ENCODE measurements at places on chromosomes 5 and 9.
A peak's percentile ranks its signal among the peaks of the same experiment; 100 is the strongest.

DNA sequence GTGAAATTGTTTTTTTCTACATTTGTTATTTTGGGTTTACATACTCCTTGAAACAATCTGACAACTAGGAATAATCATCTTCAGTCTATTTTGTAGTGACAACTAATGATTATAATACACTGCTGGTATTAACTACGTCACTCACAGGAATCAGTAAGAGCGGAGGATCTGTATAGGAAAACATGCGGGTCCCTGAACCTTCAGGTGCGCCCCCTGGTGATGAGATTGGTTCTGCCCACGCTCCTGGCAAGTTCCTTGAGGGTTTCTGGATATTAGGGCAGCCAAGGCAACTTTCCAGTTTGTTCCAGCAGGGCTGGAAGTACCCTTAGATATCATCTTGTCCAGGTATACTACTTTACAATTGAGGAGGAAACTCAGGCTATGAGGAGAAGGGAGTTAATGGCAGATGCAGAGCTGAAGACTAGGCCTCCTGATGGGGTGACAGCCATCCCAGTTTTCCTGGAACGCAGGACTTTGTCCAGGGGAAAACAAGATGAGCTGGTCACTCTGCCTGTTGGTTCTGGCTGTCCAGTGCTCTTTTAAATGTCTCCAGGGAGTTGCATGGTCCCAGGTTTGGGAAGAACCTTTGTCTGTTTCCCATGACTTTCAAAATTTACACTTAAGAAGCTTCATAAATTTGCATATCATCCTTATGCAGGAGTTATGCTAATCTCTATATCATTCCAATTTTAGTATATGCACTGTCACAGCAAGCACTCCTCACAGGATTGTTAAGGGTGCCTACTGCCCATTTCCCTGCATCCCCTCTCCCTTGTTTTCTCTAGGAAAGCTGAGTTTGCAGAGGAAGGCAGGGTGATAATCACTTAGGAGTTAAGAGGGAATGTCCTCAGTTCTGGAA is 14.9 kb upstream of the WNT8A start:
- DNase-seq: peak; percentile 32

GRCh38 chr9:112360047-112360804 is 19.7 kb upstream of the HSDL2 start:
- DNase-seq: no peak

GRCh38 chr9:80797831-80798688 is 891.3 kb downstream of the TLE1 start:
- DNase-seq: no peak

GRCh38 chr9:132244582-132245455 is 83.0 kb downstream of the NTNG2 start:
- DNase-seq: no peak

GRCh38 chr5:169251333-169252084 is 49.4 kb downstream of the SLIT3 start:
- DNase-seq: no peak

- no peak for DNase-seq
Measured at GRCh38 chr5:140608722-140609121, 24.3 kb downstream of the CD14 start.

GRCh38 chr5:100464418-100464817 is 70.8 kb upstream of the FAM174A start:
- DNase-seq: no peak

DNA sequence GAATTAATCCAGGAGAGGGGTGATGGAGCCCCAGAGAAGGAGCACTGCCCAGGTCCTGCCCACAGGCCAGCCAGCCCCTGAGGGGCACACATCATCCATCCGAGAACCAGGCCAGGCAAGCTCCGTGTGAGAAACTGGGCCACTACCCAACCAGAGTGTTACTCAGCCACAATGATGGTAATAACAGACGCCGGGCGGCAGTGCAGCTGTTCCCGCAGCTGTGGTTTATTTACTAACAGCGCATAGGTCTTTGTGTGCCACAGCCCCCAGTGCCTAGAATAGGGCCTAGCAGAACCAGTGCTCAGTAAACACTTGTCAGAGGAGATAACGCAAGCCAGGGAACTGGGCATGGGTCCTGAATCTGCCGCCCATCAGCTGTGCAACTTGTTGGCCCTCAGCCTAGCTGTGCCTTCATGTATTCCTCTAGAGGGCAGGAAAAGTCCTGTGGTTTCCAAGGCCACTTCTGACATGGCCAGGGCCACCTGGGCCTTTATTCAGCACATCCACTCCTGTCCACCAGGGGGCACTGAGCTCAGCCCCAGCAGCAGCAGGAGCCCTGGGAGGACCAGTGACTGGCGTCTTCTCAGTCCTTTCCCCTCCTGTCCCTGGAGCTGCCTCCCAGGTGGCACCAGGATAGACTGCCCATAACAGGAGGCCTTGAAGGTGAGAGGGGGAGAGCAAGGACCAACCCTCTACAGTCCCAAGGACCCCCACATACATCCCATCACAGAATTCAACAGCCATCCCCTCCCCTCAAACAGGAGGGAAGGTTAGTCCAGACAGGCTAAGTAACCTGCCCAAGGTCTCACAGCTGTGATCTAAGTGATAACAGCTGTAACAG is 2.1 kb downstream of the MXD3 start:
- no peak for DNase-seq

DNA sequence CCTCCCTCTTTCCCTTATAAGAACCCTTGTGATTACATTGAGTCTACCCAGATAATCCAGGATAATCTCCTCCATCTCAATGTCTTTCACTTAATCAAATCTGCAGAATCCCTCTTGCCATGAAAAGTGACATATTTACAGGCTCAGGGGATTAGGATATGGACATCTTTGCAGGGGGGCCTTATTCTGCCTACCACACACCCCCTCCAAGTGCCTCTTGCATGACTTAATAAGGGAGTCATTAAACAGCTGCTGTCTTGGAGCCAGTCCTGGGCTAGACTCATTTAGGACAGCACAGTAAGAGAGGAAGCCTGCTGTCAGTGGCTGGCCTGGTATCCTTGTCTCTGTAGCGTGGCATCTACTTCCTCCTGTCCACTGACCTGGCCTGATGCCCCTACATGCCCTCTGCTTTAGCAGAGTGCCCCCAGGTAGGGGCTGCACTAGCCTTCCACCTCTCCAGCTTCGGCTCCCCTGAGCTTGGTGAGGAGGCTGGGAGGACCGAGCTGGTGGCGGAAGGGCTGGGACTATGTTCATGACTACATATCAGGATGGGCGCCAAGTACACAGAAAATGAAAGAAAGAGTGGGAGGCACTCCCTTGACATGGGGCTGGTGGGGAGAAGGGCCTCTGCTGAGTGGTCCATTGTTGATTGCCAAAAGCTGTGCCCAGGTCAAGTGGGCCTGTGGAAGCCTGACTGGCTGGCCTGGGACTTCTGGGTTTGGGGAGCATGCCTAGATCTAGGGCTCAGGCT is 17.2 kb downstream of the ENHO start:
- DNase-seq: no peak

DNA sequence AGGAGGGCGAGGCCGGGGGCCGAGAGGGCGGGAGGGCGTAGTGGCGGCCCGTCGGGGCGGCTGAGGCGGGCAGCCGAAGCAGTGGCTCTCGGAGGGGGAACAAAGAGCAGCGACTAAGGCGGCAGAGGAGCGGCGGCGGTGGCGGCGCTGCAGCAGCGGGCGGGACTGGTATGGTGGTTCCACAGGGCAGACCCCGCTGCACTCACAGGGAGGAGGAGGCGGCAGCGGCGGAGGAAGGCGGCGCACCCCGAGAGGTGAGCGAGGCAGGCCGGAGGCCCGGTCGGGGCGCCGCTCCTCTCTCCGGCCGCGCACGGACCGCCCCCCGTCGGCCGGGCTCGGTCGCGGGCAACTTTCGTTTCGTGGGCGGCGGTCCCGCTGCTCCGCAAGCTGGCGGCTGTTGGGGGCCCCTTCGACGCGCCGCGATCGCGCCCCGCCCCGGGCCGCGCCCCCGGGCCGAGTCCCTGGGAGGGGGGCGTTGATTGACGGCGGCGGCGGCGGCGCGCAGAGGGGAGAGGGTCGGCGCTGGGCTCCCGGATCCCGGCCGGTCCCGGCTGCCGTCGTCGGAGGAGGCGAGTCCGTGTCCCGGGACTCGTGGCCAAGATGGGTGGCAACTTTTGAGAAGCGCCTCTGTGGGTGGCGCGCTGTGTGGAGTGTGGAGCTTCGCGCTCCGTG is 467 bp downstream of the CNOT6 start:
- no peak for DNase-seq

DNA sequence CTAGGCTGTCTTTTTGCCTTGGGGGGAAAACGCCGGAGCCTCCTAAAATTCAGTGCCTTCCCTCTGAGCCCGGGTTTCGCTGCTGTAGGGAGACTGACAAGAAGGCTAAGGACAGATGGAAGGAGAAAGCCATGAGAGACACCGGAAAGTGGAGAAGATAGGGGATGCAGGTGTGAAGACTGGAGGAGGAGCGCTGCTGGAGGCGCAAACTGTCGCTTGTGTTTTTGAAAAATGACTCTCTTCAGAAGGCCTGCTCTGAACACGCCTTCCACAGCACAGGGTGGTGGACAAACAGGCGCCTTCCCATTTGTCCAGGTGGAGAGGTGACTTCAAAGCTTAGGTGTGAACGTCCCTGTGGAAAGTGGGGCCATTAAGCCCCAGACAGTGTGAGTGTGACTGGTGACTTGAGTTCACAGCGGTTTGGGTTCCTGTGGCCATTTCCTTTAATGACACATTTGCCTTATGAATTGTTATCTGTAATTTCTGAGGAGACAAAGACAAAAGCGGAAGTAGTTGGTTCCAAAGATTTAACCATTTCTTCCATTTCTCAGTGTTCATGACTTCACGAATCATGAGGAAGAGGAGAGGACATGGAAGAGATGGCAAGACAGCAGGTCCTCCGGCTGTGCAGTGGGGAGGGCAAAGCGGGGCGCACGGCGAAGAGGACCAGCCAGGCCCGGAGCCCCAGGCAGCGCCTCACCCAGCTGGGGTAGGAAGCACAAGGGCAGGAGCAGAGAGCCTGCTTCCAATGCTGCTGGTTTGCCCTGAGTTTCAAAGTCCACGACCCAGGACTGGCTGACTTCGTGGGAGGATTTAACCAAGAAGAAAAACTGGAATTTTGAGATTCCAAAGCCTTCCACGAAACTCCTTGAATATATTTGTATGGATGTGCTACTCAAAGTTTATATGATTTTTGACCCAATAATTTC is 27.8 kb upstream of the SEMA4D start:
- DNase-seq: no peak

DNA sequence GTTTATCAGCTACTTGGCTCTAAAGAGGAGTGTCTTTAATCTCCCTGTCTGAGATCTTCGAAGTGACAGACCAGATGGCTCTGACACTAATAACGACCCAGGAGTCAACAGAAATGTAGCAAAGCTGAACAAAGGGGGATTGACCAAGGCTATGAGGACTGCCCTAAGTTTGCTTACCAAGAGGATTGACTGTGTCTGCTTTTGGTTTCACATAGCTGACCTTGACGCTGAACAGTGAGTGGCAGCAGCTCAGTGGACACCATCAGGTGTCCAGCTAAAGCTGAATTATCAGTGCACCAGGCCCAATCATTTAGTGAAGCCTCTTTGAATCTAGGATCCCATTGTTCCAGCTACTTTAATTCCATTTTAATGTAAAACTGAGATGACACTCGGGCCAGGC is 262.6 kb downstream of the COX7C start:
- DNase-seq: no peak

DNA sequence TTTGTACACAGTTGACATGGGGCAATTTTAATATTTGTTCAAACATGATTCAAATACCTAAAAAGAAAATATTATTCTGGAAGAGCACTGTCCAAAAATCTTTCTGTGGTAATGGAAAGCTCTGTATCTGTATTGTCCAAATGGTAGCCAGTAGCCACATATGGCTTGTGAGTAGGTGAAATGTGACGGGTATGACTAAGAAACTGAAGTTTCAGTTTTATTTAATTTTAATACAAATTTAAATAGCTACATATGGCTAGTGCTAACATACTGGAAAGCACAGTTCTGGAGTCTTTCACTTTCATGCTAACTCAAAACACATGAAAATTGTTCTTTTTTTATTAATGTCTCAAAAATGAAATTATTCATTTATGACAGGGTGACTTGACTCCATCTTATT is 132.6 kb downstream of the PLK2 start:
- DNase-seq: no peak

DNA sequence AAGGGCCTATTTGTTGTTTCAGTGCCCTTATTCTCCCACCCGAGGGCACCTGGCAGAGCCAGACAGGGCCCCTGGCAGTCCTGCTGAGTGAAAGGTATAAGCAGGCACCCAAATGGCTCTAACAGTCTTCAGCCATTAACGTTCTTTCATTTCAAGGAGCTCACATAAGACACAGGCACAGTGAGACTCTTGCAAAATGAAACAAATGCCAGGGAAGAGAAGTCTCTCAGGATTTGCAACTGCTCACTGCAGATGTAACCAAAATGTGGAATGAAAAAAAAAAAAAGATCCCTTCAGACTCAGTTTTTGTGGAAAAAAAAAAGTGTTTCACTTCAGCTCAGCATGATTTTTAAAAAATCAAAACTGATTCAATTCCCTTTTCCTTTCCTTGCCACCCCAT is 155.4 kb upstream of the LHFPL2 start:
- DNase-seq: no peak

GRCh38 chr5:57529864-57530263 is 47.3 kb upstream of the ACTBL2 start:
- DNase-seq: no peak

DNA sequence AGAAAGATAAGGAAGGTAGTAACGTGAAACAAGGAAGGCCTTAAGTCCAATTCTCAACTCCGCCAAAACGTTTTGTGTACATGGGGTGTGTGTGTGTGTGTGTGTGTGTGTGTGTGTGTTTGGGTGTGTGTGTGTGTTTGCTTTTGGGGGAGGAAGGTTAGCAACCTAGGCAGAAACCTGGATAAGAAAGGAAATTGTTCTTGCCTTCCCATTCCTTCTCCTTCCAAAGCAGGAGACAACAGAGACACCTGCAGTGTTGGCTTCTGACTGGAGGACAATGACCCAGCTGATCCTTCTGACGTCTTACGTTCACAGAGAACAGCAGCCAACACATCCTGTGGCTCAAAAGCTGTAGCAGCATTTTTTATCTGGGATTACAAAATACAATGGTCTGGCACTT is 4.1 kb upstream of the CCNG1 start:
- no peak for DNase-seq

DNA sequence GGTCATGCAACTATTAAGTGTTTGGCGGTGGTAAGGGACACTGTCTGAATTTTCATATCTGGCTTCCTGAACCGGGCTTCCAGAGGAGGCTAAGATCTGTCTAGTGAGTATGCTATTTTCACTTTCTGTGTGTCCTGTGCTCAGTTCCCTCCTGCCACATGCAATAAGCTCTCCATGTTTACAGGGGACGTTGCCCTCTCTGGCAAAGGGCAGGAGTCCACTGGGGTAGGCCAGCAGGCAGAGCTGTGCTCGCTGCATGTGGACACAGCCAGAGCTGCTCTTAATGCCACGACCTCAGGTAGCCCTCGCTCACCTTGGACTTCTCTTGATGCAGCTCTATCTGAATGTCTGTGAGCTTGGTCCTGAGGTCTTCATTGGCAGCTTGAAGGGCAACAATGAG is 111.2 kb downstream of the JAKMIP2 start:
- no peak for DNase-seq

GRCh38 chr9:109507421-109507838 is 9.3 kb upstream of the PTPN3 start:
- no peak for DNase-seq

DNA sequence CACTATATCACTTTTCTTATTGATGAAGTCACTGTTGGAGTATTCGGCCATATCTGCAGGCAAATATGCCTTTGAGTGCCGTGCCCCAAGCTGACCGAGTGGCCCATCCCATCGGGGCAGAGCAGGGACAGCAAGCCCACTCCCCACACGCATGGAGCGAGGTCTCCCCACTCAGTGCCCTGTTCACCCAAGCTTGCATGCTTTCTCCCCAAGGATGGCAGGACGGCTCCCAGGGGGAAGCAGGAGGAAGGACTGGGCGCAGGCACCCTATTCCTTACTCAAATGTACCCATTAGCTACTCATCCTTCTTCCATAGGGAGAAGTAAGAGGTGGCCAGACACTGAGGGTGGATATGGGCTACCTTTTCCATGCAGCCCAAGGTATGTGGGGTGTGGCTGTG is 309.0 kb downstream of the IRX1 start:
- no peak for DNase-seq
